ENCODE measurements at places on chromosomes 5 and 9.

DNA sequence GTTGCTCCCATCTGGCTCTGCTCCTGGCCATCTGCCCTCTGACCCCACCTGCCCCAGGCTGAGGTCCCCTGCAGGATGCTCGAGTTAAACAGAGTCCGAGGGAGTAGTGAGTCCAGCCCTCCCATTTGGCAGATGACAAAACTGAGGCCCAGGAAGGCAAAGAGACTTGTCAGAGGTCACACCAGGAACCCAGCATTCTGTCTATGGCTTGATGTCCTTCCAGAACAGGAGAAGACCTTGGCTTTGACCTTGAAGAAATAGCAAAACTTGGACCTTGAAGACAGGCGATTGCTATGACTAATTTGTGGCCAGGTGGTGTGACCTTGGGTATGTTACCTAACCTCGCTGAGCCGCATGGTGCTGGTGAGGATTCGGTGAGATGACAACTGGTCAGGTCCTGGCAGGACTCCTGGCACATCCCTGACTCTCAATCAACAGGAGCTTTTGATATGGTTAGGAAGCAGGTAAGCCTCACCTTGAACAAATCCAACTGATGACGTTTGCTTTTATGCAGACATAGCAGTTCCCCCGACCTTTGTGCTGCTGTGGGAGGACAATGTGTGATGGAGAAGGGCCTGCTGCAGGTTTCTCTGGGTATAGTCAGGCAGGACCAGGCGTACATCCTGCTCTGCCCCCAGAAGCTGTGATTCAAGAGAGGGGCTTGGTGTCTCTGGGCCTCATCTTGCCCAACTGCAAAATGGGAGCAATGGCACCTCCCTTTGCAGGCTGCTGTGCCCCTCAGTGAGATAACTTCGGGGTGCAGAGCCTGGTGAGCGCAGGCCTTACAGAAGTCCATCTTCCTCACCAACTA, 198.7 kb downstream of the C9orf50 start:
- DNase-seq = no peak

DNA sequence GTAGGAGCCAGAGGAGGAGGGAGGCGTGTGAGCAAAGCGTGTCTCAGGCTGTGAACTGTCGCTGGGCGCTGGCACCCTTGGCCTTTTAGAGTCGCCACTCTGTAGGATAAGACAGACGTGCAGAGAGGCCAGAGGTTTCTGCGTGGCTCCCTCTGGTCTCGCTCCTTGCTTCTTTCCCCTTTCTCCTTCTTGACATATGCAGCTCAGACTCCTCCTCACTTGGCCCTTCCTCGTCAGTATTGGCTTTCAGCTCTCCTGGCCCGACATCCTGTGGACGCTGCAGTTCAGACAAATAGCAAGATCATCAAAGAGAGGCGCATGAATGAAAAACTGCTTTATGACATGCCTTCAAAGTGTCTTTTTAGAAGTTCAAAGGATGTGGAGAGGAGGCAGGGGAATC, 116.8 kb upstream of the SPRY4 start:
- no peak for DNase-seq

- DNase-seq = no peak
Measured at GRCh38 chr9:21685502-21685901, 116.9 kb upstream of the MTAP start.

DNA sequence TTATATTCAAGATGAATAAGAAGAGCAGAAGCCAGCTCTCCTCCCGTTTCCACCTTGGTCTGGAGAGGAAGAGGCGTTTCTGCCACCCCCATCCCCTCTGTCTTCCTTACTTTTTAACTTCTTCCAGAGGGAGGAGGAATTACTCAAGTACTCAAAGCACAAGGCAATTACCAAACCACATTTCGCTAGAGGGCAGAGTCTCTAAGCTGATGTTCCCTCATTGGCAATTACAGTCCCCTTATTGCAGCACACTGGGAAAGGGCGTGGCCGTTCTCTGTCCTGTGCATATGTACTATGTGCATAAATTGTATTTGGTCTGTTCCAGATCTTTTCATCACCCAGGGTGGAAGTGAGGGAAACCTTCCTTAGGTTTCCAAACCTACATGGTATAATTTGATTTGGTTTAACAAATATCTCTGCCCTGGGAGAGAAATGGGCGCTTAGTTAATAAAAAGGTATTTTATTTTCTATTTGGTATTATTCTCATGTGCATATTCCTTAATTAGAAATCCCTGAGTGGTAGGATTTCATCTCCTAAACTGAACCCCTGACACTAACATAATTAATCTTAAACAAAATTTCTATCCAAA, 29.8 kb upstream of the ALDOB start:
- no peak for DNase-seq

GRCh38 chr5:59586841-59587240, 306.7 kb downstream of the PDE4D start:
- no peak for DNase-seq

DNA sequence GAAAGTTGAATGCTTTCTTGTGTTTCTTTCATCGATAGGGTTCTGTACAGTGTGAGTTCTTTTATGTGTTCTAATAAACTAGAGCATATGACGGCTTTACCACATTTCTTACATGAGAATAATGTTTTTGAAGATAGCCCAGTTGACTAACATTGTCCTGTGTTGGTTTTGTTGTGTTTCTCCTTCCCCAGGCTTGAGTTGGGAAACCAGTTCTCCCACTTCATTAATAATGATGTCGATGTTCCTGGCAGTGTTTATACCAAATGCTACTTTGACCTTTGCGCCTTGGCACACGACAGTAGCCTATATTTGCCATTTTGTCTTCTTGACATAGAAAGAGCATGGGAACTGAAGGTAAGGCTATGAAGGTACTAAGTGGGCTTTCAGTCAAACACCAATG, 14.4 kb upstream of the ZNF782 start:
- DNase-seq = no peak

- DNase-seq = no peak
Measured at GRCh38 chr5:33848554-33848953, 43.2 kb downstream of the ADAMTS12 start.

DNA sequence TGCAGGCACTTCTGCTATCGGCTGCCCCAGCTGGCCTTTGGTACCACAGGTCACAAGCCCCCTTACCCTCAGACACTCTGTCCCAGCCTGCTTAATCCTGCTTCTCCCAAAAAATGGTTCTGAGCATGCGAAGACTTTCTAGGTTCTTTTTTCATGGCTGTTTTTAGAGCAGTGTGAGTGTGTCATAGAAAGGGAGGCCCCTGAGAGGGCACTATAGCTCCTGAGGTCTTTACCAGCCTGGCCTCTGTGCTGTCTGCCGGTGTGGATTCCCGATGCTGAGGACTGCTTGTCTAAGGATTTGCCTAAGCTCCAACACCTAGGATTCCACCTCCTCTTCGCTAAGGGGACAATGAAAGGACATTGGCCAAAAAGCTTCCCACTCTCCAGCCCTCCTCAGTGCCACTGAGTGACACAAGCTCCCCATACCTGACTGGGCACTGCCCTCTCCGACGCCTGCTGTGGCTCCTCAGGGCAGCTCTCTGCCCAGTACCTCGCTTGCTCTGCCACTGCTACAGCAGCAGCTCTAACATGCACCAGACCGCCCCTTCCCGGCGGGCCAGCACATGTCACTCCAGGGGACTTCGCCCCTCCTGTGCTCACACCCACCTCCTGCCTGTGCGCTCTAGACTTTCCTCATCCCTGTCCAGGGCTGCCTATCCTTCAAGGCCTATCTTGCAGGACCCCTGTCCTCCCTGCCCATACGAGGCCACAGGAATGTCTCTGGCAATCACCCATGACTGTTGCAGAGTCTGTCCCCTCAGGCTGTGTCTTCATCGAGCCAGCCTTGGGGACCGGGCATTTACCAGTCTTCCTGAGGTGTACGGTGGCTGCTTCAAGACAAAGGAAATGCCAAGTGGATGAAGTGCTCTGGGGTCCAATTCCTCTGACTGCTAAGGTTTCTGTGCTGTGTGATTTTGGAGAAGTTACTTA, 21.0 kb downstream of the MACROH2A1 start:
- no peak for DNase-seq

DNA sequence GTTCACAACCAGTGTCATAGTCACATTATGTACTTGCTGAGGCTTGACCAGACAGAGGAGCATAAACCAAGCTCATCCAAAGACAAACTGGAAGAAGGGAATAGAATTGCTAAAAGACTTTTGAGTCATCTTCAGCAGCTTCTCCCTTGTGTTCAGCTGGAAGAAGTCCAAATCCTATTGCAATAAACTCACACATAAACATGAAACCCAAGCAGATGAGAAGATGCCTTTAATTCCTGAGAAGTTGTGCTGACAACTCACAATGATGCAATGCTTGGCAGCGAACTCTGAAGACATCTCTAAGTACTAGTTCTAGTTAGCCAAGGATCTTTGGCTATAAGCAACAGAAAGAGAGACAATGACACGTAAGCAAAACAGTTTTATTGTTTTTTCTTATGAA, 642.1 kb downstream of the KCTD16 start:
- no peak for DNase-seq

DNA sequence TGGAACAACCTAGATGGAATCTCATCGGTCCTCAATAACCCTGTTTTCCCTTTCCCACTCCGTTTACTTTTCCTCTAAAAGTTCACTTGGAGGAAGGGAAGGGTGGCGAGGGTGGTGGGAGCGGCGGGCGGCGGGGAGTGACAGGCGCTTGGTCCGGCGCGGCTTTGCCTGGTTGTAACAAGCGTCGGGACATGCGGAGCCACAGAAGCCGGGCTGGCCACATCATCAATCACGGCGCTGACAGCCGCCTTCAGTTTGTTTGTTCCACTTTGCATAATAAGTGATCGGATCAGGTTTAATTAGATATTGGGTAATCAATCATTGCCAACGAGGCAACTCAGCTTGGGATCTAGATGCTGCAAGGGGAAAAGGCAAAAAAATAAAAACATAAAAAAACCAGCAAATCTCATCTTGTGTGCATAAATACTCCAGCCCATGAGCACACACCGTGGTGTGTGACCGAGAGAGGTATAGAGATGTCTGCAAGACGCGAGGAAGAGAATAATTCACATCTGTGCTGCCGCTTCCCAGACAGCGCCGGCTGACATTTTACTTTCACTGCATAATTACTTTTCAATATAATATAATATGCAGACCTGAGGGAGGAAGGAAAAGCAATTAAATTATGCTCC, 396.2 kb upstream of the IRX4 start:
- peak; percentile 25 for DNase-seq

- no peak for DNase-seq
Measured at GRCh38 chr5:79955941-79956670, 35.0 kb downstream of the MTX3 start.

Measured in upper lobe of right lung (tissue), 1 donor.